ENCODE measurements at places on chromosomes 6 and 20. TPM values are rescaled to one million over a fixed set of nuclear protein-coding genes. Genes with fewer than 3 reads are reported as not detected.

The NFKBIL1 gene
- 26.0 TPM for total RNA-seq

The RAB44 gene
- not detected for total RNA-seq

The EPHA7 gene
- 1.00 TPM for total RNA-seq

The OARD1 gene
- total RNA-seq = 14.1 TPM

The OR2B6 gene
- total RNA-seq = not detected

The RRAGD gene
- 2.3 TPM for total RNA-seq

The C20orf202 gene
- 0.12 TPM for total RNA-seq

The IRAK1BP1 gene
- 5.4 TPM for total RNA-seq

The ZFP57 gene
- total RNA-seq = 0.11 TPM

The LTA gene
- not detected for total RNA-seq

The AKAP12 gene
- 114 TPM for total RNA-seq

The CSNK2A1 gene
- total RNA-seq = 157 TPM

The FAXC gene
- total RNA-seq = 1.2 TPM

The RALY gene
- 50.0 TPM for total RNA-seq

The CLPSL1 gene
- not detected for total RNA-seq

The DLL1 gene
- total RNA-seq = 1.3 TPM

The FUT9 gene
- total RNA-seq = not detected

The PAK5 gene
- not detected for total RNA-seq

The PTCRA gene
- total RNA-seq = not detected

The BPIFA1 gene
- not detected for total RNA-seq

The FLOT1 gene
- total RNA-seq = 154 TPM

The MYB gene
- total RNA-seq = 0.12 TPM

The GABRR2 gene
- 0.11 TPM for total RNA-seq

The ABT1 gene
- total RNA-seq = 18.4 TPM

The FOXC1 gene
- 1.5 TPM for total RNA-seq

The RSPH4A gene
- 0.12 TPM for total RNA-seq

The VARS1 gene
- 68.7 TPM for total RNA-seq
